ENCODE measurements at places on chromosomes 16 and 17.

- DNase-seq = no peak
Observed at GRCh38 chr17:68820476-68820824, 134.7 kb downstream of the ABCA8 start.

- DNase-seq = no peak
Observed at GRCh38 chr17:43070257-43070656, 45.2 kb downstream of the RND2 start.

- DNase-seq = no peak
Observed at GRCh38 chr16:29858149-29858849, 4.7 kb downstream of the CDIPT start.

GRCh38 chr17:71850812-71851211 lies 270.0 kb upstream of the SOX9 start:
- DNase-seq = no peak

DNA sequence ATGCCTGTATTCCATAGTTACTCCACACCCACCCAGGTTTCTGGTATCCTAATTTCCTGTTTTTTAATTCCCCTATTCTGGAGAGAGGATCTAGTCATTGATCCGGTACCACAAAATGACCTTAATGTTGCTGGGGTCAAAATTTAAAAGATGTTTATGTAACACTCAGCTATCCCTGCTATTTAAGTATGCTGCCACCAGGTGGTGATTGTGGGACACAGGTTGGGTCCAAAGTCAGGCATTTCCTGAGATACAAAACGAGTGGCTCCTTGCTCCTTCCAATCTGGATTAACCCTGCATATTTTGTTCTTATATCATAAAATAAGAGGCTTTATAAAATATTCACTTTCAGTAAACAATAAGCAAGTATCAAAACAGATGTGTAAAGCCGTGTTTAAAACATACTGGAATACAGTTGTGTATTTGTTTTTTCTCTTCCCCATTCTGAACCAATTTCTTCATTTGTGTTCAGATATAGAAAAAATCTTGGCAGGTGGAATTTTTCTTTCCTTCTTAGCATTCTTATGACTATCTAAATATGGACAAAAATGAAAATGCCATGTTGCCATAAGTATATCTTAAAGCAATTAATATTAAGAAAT lies 16.3 kb downstream of the HS3ST4 start:
- DNase-seq = no peak

GRCh38 chr17:77865716-77866115 lies 92.8 kb upstream of the TNRC6C start:
- no peak for DNase-seq

- DNase-seq = no peak
Observed at GRCh38 chr17:28492352-28493310, 13.5 kb upstream of the FOXN1 start.

GRCh38 chr17:45973099-45973780 lies 25.8 kb upstream of the STH start:
- DNase-seq = no peak

All from Right ventricle myocardium inferior (tissue), 1 donor.